ENCODE measurements at places on chromosomes 4 and X. TPM values are rescaled to one million over a fixed set of nuclear protein-coding genes. Genes with fewer than 3 reads are reported as not detected.

The HTN1 gene
- not detected for total RNA-seq

The TMEM187 gene
- 1.5 TPM for total RNA-seq

The SYP gene
- total RNA-seq, result 7.6 TPM

- DNase-seq, result peak; percentile 73
Measured at GRCh38 chrX:102720237-102721168, at the start of gene GPRASP3. Gene GPRASP3, plus strand, starts transcription at chrX:102720743. Its CDS starts 28,253 bp downstream, at chrX:102748996.

DNA sequence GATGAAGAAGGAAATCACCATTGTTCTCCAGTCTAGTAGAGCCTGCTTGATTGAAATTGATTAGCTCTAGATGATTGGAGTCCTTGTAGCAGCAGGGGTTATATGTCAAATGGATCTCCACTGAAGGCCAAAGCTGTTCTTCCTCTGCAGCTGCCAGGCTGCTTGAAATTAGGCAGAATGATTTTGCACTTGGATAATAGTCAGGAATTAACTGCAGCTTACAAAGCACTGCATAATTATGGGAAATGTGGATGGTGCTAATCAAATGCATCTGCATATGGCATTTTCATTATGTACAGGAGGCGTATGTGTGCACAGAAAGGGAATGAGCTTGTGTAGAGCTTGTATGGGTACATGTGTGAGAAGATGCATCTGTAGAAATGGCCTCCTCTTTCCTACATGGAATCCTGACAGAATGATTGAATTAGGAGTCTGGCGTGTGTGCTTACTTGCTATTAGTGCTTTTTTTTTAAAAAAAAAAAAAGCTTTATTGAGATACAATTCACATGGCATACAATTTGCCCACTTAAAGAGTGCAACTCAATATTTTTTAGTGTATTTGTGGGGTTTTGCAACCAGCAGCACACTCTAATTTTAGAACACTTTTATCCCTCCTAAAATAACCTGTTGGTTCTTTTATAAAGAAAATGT lies 65.9 kb downstream of the TMEM131L start:
- no peak for DNase-seq

DNA sequence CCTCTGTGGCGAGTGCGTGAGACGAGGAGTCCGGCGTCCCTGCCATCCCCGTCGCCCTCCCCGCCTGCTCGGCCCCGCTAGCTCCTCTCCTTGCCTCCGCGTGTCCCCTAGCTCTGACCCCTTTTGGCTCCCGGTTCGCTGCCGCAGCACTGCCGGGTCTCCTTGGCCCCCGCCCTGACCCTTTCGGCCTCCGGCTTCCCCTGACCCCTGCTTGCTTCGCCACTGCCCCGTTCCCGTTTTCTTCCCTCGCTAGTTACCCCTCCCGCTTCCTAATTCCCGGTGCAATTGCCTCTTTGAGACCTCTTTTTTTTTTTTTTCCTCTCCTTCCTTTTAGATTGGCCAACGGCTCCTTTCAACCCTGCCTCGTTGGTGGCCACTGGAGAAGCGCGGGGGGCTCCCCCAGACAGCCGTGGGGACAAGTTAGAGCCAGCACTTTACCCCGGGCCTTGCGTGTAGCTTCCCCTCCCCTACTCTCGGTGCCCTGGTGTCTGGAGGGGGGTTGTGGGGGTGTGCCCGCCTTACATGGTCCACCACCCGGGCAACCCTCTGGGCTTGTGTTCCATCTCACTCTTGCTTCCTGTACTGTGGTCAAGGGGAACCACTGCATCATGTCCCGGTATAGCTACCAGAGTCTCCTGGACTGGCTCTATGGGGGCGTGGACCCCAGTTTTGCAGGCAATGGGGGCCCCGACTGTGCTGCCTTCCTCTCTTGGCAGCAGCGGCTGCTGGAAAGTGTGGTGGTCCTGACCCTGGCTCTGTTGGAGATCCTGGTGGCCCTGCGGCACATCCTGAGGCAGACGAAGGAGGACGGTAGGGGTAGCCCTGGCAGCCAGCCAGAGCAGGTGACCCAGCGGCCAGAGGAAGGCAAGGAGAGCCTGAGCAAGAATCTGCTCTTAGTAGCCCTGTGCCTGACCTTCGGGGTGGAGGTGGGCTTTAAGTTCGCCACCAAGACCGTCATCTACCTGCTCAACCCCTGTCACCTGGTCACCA lies 548 bp downstream of the TMEM164 start:
- DNase-seq, result no peak

- peak; percentile 2 for DNase-seq
Measured at GRCh38 chrX:46965125-46965758, 53.0 kb downstream of the JADE3 start.

GRCh38 chr4:145148980-145149379 lies 31.4 kb downstream of the OTUD4 start:
- no peak for DNase-seq

DNA sequence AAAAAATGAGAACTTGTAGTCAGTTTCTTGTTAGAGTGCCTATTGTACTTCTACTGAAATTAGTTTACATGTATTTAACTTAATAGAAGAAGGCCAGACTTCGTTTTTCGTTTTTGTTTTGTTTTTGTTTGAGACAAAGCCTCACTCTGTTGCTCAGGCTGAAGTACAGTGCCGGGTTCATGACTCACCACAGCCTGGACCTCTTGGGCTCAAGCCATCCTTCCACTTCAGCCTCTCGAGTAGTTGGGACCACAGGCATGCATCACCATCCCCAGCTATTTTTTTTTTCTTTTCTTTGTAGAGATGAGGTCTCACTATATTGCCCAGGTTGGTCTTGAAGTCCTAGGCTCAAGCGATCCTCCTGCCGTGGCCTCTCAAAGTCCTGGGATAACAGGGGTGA lies 793.9 kb downstream of the ADGRL3 start:
- DNase-seq, result peak; percentile 68

- DNase-seq, result no peak
Measured at GRCh38 chr4:76442807-76443206, 7.8 kb downstream of the SHROOM3 start.
